NCI-H1436 (cell line): ENCODE measurements at places on chromosomes 2 and 18.

DNA sequence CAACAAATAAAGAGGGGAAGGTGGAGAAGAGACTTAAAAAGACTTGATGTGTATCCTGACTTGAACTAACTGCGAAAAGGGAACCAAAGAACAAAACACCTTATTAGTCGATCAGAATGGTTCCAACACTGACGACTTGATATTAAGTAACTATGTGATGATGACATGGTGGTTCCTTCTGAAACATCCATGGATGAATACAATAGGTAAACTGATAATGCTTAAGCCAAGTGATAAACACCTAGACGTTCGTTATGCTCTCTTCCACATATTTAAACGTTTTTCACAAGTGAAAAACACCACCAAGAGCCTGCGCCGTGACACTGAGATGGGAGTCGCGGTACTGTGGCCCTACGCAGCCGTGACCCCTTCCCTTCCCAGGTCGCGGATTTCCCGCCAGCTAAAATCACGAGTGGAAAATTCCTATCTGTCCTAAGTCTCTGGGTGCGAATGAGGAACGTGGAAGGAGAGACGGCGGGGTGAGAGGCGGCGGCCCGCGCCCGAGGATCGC lies 797 bp downstream of the TTC32 start:
- no peak for DNase-seq

- peak; percentile 30 for DNase-seq
These were observed 873 bp upstream of the SH3RF3 start for GRCh38 chr2:109128048-109128615.

- no peak for DNase-seq
These were observed 52.9 kb upstream of the APCDD1 start for GRCh38 chr18:10401521-10401920.

DNA sequence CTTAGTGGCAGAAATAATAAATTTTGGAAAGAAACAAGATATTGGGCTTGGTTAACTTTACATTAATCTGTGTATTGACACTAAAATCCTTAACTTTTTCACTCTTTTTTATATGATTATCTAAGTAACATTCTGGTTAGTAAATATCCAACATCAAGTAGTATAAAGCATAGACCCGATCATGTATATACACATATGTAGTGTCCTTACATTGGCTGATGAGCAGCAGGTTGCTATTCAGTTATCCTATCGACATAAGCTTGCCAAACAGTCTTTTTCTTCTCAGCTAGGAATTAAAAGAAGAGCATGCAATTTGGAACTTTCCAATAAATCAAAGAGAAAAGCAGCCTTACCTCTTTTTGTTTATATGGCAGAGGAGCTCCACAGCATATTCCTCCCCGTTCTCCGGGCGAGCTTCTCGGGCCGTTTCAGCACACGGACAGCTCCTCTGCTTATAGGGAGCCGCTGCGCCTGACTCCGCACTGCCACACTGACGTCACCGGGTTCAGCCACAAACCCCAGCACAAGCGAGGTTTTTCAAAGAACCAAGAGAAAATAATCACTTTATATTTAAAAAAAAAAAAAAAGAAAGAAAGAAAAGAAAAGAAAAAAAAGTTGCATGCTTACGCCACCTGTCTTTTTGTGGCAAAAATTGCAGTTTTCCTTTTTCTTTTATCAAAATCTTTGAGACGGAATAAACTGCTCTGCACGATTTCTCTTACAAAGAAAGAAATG lies at the start of gene SCG2:
Gene SCG2 (minus strand): TSS at position 430 of the 735 bp plus-strand sequence. CDS start 3,079 bp downstream, outside the sequence.
- peak; percentile 72 for DNase-seq

DNA sequence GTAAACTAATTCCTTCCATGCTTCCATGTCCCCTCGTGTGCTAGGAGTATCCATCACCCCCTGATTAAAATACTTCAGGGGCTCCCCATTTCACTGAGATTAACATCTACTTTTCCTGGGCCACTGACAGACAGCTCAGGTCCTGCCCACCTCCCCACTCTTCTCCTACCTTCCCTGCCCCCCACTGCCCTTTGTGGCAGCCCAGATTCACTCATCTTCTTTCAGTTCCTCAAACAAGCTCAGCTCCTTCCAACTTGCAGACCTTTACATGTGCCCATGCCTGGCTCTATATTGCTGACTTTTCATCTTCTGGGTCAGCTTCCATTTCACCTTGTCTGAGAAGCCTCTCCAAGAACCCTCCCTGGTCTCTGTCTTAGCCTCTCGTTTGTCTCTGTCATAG lies 12.0 kb downstream of the RUFY4 start:
- DNase-seq = no peak

GRCh38 chr2:241309684-241310117 lies 5.8 kb downstream of the HDLBP start:
- DNase-seq = no peak

GRCh38 chr18:41872206-41872605 lies 82.8 kb upstream of the PIK3C3 start:
- DNase-seq = no peak

- no peak for DNase-seq
These were observed 74.2 kb downstream of the VWA3B start for GRCh38 chr2:98161186-98161585.

- no peak for DNase-seq
These were observed 245.7 kb downstream of the IKZF2 start for GRCh38 chr2:212905640-212906201.

GRCh38 chr2:191386938-191387536 lies 141.8 kb downstream of the MYO1B start:
- no peak for DNase-seq

DNA sequence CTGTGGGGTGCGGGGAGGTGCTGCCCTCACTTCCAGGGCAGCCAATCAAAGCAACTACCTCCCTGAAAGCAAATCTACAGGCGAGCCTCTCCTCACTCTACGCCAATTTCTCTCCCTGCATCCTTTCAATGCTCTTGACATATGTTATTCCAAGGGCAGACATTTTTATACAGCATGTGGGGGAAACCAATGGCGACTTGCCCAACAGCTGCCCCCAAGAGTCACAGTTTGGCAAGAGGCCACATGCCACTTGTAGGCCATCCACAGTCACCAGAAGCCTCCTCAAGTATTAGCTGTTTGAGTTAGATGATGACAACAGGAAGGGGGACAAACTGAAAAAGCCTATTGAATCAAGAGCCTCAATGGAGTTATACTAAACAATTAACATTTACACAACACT lies 114.6 kb downstream of the MYO5B start:
- DNase-seq = no peak

DNA sequence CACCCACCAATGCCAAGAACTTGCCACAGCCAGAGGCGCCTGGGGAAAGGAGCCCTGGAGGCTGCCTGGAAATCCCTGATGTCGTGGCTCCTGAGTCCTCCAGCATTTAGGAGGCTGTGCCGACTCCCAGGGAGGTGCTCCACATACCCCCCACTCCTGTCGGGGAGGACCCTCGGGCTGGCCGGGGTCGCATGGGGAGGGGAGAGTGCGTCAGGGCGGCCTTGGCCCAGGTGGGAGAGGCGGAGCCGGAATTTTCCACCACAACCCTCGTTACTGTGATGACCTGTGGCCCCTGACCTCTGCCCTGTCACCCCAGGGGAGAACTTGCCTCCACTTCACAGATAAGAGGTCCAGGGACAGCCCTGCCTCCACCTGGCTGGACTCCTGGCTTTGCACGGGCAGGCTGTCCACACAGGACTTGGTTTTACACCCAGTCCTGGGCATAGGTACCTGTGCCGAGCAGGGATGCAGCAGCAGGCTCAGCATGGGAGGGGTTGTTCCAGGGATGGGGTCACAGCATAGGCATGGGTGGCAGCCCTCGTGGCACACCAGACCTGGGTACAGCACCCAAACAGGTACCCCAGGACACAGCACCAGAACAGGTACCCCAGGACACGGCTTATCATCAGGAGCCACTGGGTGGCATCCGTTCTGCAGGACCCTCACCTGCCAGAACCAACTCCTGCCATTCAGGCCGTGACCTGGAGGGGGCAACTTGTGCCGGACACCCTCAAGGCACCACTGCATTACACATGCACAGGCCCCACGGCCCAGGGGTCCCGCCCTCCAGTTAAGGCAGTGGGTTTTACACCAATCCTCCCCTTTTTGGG lies 12.3 kb upstream of the AGXT start:
- no peak for DNase-seq

GRCh38 chr2:33786881-33787280 lies 187.8 kb upstream of the FAM98A start:
- no peak for DNase-seq

- DNase-seq = peak; percentile 25
These were observed 235.8 kb downstream of the TCF4 start for GRCh38 chr18:55351980-55352714.

DNA sequence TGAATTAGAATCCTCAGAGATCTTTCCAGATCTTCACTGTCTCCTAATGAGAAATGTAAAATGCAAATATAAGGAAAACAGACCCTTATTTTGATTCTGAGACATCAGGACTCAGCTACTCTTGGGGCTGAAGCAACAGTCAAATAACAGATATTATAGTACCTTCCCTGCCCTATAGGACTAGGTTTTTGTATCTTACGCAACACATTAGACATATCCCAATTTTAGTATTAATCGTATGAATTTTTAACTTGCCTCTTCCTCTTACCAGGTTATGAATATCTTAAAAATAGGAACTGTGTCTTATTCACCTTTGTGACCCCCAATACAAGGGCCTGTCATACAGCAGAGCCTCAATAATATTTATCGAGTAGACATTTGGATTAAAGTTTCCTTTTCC lies 12.0 kb upstream of the SLC25A52 start:
- no peak for DNase-seq

GRCh38 chr18:78979056-78979729 lies 425 bp upstream of the SALL3 start:
- DNase-seq = peak; percentile 38

- no peak for DNase-seq
These were observed 305.0 kb upstream of the LRP1B start for GRCh38 chr2:142435847-142436246.

DNA sequence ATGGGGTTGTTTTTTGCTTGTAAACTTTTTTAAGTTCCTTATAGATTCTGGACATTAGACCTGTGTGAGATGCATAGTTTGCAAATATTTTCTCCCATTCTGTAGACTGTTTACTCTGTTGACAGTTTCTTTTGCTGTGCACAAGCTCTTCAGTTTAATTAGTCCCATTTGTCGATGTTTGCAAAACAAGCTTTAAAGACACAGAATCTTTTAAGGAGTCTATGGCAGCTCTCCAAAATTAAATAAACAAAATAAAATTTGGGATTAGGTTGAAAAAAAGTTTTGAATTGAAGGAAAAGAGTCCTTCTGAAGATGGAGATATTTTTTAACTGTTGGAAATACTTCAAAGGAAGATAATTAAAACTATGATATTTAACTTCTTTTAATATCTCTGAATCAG lies 88.8 kb downstream of the MAP3K20 start:
- DNase-seq = no peak

DNA sequence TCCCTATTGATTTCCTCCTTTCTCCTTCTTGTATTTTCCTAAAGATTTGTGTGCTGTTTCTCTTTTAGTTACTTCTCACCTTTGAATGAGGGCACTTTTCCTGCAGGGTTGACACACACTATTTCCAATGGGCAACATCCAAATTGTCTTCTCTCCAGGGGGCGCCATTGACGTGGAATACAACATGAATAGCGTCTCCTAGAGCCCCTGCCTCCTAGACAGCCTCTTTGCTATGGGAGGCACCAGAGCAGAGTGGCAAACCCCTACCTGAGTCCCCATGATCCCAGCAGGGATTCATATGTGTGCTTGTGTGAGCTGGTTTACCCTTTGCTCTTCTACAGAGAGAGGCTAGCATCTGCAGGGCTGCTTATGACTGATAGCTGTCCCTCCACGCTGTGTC lies 61.3 kb upstream of the ITSN2 start:
- DNase-seq = peak; percentile 48

DNA sequence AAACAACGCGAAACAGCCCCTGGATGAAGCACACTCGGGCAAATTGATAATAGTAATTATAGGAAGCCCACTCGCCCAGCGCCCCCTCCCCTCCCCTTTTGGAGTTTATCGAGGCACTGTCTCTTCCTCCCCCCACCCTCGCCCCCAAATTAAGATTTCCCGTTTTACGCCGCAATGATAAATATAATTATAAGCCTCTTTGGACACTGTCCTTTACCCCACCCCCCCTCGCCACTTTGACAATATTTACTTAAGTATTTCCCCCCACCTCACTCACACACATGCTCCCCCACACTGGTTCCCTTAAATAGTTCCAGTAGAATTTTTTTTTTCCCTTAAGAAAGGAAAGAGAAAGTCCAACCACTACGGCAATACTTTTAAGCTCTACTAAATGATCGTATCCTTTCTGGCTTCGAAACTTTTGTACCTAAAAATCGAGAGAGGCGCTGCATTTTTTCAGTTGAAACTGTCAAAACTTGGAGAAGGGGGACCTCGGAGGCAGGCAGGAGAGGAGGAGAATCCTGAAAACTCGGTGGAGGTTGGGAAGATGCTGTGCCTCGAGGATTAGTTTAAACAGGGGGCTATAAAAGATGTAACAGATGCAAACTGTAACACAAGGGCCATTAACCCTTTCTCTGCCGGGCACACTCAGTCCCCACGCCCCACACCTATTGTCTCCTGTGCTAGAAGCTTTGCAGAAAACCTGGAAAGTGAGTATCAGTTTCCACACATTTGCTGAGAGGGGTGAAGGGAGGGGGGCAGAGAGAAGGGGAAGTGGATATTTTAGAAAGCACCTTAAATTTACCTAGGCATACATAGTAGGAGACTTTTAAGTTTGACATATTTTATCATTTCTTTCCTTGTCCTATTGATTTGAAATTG lies 1.8 kb downstream of the ZEB2 start:
- DNase-seq = no peak

DNA sequence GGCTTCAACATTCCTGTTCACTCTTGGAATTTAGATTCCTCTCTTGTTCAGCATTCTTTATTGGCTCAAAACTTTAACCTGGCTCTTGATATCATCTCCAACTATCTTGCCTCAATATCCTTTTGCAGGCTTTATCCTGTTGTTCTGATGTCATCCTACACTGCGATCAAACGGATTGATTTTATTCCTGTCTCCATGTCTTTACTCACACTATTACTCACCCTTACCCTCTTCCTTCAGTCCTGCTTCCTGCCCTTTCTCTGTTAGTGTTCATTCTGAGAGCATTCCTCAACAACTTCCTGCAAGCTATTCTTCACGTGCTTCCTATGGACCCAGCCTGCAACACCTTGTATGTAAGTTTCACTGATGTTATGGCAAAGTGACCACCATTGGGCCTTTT lies 264.7 kb downstream of the RNF152 start:
- DNase-seq = no peak

GRCh38 chr18:77765468-77765867 lies 515.8 kb downstream of the GALR1 start:
- DNase-seq = peak; percentile 76

DNA sequence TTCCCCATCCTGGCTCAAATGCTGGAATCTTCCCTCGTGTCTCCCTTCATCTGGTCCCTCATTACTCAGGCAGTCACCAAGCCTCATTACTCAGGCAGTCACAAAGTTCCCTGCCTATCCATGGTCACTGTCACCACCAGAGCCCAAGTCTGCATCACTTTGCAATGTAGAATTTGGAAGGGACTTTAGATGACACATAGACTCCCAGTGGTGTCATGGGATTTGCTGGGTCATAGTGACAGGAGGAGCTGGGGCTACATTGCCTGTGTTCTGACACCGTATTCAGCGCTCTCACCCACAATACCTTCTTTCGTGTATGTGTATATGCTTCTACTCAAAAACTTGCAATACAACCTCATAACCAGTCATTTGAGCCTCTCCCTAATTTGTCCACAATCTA lies 2.1 kb upstream of the EMILIN1 start:
- no peak for DNase-seq

GRCh38 chr18:12838178-12838634 lies 45.8 kb downstream of the PTPN2 start:
- DNase-seq = no peak

GRCh38 chr18:74508821-74509225 lies 12.7 kb downstream of the CNDP2 start:
- no peak for DNase-seq
